ENCODE measurements at places on chromosomes 4 and X.

GRCh38 chr4:102779204-102779603 is 18.4 kb upstream of the MANBA start:
- DNase-seq = no peak

DNA sequence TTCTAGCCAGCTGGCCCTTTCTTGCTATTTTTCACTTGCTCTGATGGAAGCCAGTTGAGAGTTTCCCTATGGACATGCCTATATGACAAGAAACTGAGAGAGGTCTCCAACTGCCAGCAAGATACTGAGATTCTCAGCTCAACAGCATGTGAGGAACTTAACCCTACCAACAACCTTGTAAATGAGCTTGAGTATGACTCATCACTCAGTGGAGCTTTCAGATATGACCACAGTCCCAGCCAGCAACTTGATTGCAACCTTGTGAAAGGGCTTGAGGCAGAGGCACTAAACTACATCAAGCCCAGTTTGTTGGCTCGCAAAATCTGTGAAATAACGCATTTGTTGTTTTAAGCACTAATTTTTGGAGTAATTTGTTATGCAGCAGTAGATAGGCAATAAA is 175.8 kb downstream of the COMMD8 start:
- no peak for DNase-seq

- no peak for DNase-seq
Measured at GRCh38 chr4:184548316-184548647, 73.9 kb upstream of the IRF2 start.

DNA sequence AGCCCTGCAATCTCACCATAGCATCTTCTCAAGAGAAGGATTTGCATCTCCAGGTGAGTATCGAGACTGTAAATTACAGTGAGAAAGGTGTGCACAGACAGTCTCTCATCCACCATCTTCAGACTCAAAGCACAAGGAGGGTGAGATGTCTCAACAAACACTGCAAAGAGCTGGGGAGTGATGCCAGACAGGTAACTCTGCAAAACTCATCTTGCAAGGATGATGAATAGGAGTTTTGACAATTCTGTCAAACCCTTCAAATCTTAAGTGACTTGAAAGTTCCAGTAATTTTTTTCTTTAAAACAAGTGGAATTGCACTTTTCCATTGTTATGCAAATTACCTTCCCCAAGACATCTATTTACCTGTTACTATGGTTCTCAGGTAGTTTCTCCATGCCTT is 277.2 kb upstream of the VCX3A start:
- DNase-seq = no peak

DNA sequence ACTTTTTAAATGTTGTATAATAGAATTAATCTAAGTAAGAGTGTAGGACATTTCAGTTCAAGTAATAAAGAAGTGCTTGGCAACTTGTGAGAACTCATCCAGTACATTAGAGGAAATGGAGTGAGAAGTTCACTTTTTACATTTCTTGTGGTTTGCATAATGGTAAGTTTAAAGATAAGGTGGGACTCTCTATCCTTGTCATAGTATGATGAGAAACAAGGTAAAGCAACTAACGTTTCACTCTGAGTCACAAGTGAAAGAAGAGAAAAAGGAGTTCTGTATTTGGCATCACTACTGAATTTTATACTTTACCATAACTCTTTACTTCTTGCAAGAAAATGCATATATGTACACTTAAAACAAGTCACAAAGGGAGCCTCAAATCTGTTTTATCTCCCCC is 219.4 kb downstream of the SLC4A4 start:
- DNase-seq = no peak

DNA sequence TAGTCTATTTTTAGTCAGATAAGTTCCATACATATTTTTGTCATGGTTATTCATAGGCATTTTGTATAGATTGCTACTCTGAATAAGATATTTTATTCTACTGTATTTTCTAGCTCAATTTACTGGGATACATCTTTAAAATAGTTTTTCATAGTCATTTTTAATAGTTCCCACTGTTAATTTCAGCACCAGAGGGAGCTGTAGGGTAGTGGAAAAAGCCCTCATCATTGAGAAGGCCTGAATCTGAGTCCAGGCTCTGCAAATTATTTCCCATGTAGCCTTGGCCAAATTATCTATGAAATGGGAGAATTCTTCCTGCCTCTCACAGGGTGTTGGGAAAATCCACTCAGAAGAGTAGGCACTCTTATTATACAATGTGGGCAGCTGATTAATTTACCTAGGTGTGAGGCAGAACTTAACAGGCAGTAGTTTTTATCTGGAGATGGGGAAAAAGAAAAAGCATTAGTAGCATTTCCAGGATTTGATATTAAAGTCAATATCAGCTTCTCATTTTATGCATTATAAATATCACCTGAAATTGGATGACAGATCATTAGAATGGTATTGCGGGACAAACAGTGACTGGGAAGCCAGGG is 102.9 kb upstream of the PAQR3 start:
- no peak for DNase-seq

DNA sequence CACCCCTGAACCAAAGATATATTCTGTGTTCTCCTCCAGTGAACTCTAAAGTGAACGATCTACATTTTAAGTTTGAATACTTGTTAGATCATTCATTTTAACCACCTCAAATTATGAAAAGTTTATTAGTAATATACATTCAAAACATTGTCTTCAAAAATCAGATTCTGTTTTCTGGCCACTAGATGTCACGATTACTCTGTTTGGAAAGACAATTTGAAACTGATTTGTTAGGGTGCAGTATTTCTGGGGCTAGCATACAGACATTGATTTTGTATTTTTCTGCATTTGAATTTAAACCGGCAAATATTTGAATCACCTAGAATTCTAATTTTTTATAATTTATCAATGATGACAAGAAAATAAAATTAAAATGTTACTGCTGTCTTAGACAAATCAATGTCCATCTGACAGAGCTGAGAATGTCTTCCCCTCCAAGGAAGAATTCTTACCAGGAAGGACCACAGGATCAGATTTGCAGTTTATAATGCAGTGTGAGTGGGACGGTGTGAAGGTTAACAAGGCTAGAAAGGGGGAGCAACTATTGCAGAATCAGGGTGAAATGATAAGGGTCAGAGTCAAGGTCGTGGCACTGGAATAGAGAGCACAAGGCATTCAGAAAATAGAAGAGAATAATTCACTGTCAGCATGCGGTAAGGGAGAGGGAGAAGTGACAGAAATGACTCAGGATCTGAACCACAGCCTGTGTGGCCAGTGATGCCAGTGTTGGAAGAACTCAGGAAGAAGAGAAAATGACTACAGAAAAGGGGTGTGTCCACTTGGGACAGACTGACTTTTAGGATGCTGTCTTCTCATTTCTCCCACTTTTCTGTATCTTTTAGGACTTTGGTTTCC is 91.6 kb downstream of the ANXA10 start:
- DNase-seq = no peak

DNA sequence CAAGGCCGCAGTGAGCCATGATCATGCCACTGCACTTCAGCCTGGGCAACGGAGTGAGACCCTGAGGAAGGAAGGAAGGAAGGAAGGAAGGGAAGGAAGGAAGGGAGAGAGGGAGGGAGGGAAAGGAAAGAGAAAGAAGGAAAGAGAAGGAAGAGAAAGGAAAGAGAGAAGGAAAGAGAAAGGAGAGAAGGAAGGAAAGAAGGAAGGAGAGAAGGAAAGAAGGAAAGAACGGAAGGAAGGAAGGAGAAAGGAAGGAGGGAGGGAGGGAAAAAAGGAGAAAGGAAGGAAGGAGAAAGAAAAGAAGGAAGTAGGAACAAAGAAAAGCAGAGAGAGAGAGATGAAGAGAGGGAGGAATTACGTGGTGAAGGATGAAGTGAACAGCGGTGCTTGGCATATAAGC is 30.4 kb downstream of the PRPS1 start:
- DNase-seq = no peak

- no peak for DNase-seq
Measured at GRCh38 chrX:68429216-68429615, 4.1 kb downstream of the OPHN1 start.

GRCh38 chr4:98411731-98412130 is 150.5 kb downstream of the RAP1GDS1 start:
- no peak for DNase-seq

DNA sequence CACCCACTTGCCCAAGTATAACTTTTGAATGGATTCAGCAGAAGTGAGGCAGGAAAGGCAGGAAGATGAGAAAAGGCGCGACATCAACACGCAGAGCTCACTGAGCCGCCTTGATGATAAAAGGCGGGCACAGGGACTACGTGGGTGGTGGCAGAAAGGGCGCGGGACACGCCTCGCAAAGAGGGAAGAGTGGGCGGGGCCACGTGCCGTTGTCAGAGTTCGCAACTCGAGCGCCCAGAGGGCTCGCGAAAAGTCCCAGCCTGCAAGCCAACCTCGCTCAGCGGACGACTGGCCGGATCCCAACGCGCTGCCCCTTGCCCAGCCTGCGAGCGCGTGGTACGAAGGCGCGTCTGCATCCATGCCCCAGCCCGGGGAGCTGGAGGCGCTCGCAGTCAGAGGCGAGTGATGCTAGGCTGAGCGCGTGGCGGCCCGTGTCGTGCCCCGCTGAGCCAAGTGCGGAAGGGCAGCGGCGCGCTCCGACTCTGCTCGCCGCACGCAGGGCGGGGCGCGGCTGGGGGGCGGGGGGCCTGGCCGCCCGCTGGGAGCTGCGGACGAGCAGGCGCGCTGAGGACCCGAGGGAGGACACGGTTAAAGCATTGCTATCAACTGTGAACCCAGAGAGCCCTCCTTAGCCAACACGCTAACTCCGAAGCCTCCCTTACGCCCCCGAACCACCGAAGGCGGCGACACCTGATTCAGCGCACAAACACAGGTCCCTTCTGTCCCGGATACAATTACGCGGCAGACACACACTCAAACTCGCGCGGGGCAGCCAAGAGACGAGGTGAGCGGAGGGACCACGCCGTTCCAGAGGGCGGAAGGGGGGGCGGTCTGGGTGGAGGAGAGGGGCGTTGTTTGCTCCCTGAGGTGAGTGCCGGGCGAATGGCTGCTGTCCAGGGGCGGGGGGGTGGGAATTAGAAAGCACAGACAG is at the start of gene UGT8:
TSS of gene UGT8 (plus strand) at position 617 of the 931 bp plus-strand sequence. CDS start 24,074 bp downstream, outside the sequence.
- DNase-seq = peak; percentile 60

DNA sequence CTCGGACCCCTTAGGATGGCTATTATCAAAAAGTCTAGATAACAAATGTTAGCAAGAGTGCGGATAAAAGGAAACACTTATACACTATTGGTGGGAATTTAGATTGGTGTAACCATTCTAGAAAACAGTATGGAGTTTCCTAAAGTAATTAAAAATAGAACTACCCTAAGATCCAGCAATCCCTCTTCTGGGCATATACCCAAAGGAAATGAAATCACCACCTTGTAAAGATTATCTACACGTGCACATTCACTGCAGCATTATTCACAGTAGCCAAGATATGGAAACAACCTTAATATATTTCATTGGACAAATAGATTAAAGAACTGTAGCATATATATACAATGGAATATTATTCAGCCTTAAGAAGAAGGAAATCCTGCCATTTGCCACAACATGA is 462.4 kb downstream of the IQCM start:
- DNase-seq = no peak

DNA sequence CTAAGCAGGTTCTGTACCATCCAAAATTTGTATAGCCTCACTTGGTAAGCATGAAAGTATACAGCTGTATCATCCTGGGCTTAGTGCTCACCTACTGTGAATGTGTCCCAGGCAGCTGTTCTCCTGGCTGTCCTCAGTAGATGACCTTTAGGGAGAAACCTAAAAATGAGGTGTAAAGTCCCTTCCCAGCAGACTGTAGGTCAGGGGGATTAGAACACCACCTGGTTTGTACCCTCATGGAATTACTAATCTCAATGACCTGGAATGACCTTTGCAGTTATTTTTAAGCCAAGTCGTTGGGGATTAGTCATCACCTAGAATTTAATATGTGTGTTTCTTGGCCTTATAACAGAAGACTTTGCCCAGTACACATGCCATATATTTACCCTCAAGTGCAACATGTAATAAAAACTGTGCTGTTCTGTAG is 39.1 kb upstream of the MBTPS2 start:
- DNase-seq = no peak

GRCh38 chr4:85445050-85445639 is 29.8 kb upstream of the ARHGAP24 start:
- no peak for DNase-seq

DNA sequence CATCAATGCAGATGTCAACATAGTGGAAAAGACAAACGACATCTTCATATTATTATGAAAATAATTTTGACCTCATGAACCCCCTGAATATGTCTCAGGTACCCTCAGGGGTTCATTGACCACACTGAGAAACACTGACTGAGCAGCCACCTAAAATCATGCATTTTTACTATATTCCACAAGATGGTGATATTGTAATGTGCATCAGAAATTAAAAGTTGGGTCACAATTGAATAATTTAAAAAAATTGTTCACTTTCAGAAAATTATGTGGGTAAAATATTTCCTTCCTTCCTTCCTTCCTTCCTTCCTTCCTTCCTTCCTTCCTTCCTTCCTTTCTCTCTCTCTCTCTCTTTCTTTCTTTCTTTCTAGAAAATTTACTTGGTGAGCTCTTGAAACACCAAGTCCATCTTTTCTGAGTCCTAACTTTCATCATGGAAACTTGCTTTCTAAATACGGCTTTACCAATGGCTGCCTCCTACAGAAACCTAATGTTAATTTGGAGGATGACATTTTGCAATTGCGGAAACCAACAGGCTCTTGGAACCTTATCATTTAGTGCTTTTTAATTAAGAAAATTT is 103.6 kb downstream of the RTL3 start:
- DNase-seq = no peak

GRCh38 chrX:24341795-24342194 is 18.6 kb upstream of the SUPT20HL1 start:
- no peak for DNase-seq

DNA sequence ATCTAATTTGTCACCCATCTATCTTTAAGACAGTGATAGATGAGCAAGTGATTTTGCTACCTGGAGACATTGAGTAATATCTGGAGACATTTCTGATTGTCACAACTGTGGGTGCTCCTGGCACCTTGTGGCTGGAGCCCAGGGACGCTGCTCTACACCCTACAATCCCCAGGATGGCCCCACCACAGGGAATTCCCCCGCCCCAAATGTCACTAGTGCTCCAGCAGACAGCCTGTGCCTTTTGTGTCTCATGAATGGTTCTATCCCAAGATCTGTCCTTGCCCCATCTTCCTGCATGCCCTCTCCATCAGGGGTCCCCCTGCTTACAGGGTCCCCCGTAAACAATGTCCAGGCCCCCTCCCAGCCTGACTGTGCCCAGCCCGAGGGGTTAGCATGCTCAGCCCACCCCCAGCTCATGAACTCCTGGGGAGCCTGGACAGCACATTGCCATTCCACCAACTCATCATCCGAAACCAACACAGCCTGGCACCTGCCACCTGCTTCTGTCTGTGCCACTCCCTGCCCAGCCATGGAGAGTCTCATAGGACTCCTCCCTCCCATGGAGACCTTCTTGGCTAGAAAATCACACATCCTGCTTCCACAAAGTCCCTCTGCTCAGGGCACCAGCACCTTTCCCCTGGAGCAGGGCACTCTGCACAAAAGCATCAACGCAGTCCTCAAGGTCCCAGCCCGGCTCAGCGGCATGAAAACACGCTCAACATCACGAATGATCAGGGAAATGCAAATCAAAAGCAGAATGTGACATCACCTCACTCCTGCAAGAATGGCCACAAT is 5.7 kb downstream of the P2RY8 start:
- DNase-seq = no peak
